ENCODE measurements at places on chromosomes 11 and 22.

DNA sequence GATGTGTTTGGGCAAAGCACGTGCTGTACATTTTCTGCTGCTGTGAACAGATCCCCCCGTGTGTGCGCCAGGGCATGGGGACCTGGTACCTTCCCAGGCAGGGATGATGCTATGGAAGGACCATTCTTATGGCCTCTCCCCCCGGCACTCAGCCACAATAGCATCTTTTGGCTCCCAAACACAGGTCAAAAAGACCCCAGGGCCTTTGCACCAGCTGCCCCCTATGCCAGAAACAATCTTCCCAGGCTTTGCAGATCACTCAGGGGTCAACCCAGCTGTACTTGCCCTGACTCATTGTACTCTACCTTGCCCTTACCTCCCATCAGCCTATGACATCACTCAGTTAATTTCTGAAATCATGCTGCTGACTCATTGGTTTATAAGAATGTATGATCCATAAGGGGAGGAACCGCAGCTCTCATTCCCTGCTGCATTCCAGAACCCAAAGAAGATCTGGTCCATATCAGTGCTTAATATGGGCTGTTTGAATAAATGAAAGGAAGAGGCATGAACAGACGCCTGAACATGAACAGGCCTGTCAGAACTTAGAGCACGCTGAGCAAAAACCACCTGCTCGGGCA lies 100.7 kb downstream of the CELSR1 start:
- no peak for DNase-seq

DNA sequence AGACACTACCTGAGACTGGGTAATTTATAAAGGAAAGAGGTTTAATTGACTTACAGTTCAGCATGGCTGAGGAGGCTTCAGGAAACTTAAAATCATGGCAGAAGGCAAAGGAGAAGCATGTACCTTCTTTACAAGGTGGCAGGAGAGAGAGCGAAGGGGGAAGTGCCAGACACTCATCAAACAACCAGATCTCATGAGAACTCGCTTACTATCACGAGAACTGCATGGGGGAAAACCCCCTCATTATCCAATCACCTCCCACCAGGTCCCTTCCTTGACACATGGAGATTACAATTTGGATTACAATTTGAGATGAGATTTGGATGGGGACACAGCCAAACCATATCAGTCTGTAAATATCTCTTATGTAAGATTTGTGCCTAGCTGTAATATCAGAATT lies 50.9 kb upstream of the ATXN10 start:
- no peak for DNase-seq

GRCh38 chr22:23398701-23399366 lies 181.3 kb downstream of the IGLL1 start:
- no peak for DNase-seq

DNA sequence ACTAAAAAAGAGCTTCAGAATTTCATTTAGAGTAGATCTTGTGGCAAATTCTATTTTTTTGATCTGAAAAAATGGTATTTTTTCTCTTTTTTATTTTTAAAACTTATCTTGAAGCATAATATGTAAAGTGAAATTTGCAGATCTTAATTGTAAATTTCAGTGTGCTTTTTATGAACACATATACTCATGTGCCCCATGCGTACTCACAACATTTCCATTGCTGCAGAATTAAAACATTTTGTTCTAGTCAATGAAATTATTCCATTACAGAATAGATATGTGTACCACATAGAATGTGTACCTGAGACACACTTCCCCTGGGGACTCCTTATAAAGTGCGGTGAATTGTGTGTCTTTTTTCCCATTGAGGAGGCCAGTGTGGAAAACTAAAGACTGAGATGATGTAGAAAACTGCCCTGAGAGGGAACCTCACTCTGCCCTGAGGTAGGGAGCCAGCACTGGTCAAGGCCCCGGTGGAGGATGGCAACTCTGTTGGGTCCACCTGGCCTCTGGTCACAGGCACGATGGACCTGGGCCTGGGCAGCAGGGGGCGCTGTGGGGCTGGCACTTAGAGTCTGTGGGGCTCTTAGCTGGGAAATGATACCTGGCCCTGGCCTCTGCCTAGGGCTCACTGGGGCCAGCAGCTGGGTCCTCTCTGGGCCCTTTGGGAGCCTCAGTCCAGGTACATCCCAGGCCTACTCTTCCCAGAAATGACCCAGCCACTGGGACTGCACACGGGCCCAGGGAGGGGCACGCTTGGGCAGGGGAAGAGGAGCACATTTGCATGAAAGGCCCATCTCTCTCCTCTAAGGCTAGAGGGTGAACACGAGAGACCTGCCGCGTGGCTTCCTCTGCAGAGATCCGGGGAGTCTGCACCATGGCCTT lies 77.9 kb upstream of the TOP3B start:
- DNase-seq, result peak; percentile 82

DNA sequence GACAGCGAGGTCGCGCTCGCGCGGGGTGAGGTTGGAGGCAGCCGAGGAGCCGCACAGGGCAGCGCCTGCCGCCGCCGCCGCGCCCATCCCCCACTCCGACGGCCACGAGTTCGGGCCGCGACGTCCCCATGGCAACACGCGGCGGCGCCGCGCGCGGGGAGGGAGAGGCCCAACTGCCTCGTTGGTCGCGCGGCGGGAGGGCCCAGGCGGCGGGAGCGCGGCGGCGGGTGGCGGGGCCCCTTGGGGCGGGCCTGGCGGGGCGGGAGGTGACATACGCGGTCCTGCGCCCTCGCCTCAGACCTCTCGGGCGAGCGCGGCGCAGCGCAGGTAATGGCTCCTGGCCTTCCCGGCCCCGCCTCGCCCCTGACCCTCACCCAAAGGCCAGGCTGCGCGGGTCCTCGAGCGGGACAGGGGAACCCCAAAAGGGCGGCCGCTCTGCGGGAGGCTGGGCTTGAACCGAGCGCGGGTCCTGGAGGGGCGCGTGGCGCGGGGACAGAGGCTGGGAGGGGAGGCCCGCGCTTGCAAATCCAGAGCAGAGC lies at the start of gene DEUP1:
TSS of gene DEUP1 (plus strand) at position 297 of the 539 bp plus-strand sequence. CDS start 1,518 bp downstream, outside the sequence.
- DNase-seq, result peak; percentile 83

GRCh38 chr11:91497847-91498246 lies 726.8 kb upstream of the FAT3 start:
- no peak for DNase-seq

Measured in neural progenitor cell (in vitro differentiated cells).